NCI-H146 (cell line): ENCODE measurements at places on chromosomes 13 and 19.

- peak; percentile 83 for DNase-seq
Measured at GRCh38 chr13:76473552-76474134, 412.6 kb downstream of the KCTD12 start.

DNA sequence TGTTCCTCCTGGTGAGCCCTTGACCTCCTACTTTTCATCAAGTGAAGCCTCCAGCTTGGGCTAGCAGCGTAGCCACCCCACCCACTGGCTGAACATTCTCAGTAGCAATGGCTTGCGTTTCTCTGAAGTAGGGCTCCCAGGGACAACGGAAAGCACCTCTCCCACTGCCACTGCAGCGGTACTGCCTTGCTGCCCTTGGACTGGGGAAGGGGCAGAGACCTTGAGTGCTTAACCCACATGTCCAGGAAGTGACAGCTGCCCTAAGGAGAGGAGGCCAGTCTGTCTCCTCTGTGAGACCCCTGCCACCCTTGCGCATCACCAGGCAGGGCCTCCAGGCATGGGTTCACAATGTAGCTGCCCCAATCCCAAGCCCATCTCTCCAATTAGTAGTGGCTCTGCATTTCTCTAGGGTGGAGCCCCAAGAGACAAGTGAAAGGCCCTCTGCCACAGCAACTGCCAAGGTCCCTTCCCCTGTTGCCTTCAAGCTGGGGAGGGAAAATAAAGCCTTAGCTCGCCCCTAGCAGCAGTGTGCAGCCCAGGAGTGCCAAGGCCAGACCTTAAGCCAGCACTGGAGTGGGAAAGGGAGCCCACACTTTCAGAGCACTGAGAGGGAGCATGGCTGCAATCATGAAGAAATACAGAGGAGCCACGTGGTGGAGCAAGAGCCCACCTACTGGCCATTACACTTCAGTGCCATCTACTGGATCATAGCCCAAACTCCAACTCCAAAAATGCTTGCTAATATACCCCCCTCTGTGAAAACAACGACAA is 175.9 kb upstream of the TRPC4 start:
- peak; percentile 52 for DNase-seq

GRCh38 chr13:48009284-48009683 is 8.2 kb upstream of the SUCLA2 start:
- DNase-seq: no peak

DNA sequence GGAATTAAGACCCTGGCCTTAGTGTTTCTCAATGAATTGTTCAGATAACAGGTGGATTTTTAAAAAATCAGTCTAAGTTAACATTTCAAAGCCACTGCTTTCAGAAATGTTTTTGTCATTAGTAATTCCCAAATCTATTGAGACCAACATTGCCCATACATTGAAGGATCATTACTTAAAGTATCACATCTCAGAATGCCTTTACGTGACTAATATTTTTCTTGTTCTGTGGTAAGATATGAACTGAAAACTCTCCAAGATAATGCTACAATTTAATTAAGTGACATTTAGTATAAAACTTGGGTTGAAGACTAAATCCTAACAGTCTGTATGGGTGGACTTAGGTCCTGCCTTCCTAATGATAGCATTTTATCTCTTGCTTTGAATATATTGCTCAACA is 59.4 kb upstream of the POSTN start:
- DNase-seq: no peak

DNA sequence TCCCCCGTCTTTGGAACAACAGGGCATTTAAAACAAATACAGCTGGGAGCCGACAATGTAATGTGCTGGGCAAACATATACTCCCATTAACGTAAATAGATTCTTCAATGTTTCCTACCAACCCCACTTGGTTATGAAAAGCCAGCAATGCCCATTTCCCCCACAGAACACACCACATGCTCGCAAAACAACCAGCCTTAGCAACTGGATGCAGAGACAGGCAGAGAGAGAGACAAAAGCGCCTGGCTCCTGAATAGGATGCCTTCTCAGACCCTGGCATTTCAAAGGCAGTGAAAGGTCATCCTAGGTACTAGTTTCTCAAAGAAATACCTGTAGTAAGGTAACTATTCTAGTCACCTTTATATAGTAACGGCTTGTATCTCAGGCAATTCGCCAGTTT is 462.9 kb downstream of the ITGBL1 start:
- DNase-seq: peak; percentile 98

- no peak for DNase-seq
Measured at GRCh38 chr19:36986131-36986530, 70.0 kb downstream of the ZNF568 start.

DNA sequence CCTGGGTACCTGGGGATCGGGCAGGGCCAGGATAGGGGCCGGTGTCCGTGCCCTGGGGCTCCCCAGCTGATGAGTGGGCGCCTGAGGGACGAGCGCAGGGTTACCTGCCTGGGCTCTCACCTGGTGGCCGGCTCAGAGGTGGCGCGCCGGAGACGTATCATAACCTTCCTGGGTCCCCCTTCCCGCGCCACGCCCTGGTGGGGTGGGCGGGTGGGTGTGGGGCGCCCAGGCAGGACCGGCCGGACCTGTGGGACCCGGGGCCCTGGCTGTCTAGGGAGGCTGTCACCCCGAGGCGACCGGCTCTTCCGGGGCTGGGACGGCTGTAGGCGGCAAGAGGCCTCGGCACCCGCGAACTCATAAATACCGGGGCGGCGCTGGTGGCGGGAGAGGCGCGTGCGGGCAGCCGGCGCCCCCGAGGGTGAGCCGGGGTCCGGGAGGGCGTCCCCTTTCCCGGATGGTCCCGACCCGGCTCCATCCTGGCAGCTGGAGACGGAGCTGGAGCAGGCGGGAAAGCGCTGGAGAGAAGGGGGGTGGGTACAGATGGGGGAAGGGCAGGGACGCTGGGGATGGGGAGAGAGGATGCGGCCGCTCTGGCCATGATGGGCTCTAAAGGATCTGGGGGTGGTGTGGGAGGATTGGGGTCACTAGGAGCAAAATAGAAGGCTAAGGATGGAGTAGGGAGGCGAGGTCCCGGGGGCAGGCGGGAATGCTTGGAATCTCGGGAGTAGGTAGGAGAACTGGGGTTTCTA is at the start of gene ACP7:
TSS of gene ACP7 (plus strand) at position 386 of the 749 bp plus-strand sequence. CDS start 902 bp downstream, outside the sequence.
- DNase-seq: peak; percentile 16

DNA sequence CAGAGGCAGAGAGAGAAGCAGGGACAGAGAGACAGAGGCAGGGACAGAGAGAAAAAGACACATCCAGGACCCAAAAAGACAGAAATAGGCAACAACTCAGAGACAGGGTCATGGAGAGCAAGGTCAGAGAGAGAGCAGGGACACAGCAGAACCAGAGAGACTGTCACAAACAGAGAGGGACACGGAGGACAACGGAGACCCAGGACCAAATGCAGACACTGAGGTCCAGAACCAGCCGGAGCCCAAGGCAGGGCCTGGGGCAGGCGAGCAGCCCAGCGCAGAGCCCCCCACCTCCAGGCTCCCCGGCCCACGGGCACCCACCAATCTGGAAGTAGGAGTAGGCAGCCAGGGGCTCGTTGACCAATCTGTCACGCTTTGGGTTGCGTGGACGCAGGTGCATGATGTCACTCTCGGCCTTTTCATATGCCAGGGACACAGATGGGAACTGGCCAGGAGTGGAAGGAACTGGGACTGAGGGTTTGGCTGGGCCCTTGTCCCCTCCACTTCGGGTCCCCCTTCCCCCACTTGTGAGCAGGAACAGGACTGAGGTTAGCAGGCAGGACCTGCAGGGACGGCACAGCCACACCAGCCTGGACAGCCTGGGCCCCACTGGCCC is 8.1 kb downstream of the TMEM147 start:
- no peak for DNase-seq

- no peak for DNase-seq
Measured at GRCh38 chr13:20988033-20988908, 73.1 kb downstream of the LATS2 start.

DNA sequence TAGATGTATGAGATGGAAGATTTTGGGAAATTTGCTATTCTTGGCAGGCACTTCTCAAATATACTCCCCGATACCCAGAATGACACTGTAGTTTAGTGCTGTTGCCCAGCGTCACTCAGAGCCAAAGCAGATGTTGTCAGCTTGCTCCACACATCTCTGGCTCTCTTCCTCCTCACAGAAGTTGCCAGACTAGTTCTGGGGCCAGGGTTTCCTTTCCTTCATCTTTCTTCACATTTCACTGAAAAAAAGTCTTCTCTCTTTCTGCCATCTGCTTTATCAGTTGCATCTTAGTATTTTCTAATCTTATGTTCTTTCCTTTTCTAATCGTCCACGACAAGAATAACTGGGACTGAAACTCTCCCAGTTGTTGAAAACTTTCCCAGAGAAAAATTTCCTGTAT is 251.4 kb downstream of the RGCC start:
- no peak for DNase-seq

DNA sequence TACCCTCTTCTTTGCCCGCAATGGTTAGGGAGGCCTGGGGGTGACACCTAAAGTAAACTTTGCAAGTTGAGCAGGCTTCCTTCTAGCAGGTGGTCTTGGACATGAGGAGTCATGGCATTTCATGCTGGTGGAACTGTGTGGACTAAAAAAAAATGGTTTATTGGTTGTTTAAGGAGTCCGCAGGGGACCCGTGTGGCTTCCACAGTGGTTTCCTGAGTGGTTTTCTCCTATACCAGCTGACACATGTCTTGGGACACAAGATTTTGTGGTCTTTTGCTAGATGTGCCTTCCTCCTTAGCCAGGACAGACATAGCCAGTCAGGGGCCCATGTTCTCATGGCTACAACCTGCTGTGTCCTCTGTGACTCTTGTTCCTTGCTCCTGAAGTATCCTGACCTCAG is 1.5 kb downstream of the ZNF543 start:
- DNase-seq: no peak
